Posterior vena cava (tissue), 2 donors: ENCODE measurements at places on chromosomes 12 and 14.

GRCh38 chr12:15199930-15200329 lies 21.3 kb downstream of the RERG start:
- DNase-seq = no peak

- DNase-seq = no peak
Measured at GRCh38 chr12:27615331-27615891, 80.8 kb upstream of the REP15 start.

- DNase-seq = no peak
Measured at GRCh38 chr12:71392521-71393145, 47.0 kb upstream of the LGR5 start.

DNA sequence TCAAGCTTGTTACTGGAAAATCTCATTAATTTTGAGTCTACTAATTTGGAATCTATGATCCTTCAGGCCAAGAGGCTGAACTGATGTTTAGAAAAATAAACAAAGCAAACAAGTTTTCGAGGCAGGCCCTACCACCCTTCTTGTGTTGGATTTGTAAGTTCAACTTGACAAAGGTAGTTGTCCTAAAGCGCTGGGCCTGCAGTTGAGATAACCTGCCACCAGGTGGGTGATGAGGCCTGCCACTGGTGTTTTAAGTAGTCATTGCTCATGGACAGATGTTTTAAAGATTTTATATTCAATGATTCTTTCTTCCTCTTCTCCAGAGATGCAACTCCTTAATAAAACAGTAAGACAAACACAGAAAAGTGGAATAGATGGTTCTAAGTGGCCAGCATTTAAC lies 19.4 kb downstream of the ACVRL1 start:
- DNase-seq = peak; percentile 73

GRCh38 chr12:68469113-68469512 lies 137.0 kb upstream of the MDM1 start:
- DNase-seq = no peak

GRCh38 chr12:89311703-89312293 lies 40.5 kb downstream of the DUSP6 start:
- DNase-seq = no peak

DNA sequence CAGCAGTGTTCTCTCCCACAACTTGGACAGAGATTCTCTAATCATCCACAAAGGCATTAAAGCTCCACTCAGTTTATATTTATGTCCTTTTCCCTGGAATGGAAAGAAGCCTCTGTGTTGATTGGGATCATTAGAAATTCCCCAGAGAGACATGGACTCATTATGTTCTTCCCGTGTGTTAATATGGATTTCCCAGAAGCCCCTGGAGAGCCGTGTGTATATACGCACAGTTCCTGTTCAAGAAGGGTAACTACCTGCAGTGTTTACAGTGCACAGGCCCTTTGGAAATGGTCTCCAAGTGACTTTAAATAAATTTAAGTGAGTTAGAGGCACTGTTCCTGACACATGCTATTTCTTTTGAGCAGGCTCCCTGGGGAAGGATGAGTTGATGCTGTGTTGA lies 428.0 kb upstream of the TMTC1 start:
- no peak for DNase-seq

DNA sequence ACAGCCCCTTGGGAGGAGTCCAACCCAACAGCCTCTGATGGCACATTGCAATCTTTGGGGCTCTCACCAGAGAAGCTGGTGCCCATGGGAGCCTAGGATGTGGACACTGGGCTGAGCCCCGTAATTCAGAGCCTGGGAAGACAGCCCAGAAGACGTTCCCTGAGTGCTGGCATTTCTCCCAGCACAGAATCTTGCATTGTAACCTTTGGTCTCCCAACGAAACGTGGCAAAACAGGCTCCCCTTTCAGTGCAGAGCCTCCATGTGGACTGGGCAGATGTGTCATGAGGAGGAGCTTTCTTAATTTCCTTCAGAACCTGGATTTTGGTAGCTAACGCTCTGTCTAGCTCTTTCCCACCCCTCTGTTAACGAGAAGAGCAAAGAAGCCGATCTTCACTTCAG lies 26.3 kb downstream of the BATF start:
- DNase-seq = no peak

DNA sequence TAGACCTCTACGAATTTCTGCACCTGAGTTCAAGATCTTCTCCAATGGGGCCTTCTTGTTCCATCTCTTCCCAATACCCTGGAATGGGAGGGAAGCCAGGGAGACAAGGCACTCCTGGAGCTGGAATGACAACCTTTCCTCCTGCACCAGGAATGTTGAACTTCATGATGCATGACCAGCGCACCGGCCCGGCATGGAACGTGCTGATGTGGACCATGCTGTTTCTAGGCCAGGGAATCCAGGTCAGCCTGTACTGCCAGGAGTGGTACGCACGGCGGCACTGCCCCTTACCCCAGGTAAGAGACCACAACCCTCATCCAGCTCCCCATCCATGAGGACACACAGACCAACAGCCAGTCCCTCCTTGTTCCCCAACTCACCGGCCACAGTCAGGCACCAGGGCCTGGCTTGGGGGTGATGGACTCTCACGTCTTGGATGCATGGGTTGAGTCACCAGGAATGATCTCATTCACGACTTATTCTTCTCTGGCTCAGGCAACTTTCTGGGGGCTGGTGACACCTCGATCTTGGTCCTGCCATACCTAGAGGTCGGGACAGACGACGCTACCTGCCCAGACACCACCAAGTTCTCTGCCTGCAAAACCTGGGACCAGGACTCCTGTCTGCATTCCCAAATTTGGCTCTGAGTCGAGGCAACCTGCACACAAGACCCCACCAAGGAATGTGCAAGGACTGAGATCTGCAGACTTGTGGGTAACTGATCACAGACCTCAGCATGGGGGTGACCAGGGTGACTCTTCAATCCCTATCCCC lies 20.5 kb downstream of the SOAT2 start:
- DNase-seq = no peak

- DNase-seq = no peak
Measured at GRCh38 chr14:36317650-36318049, 2.8 kb downstream of the MBIP start.

- DNase-seq = no peak
Measured at GRCh38 chr12:26870491-26871419, 37.8 kb upstream of the ITPR2 start.

DNA sequence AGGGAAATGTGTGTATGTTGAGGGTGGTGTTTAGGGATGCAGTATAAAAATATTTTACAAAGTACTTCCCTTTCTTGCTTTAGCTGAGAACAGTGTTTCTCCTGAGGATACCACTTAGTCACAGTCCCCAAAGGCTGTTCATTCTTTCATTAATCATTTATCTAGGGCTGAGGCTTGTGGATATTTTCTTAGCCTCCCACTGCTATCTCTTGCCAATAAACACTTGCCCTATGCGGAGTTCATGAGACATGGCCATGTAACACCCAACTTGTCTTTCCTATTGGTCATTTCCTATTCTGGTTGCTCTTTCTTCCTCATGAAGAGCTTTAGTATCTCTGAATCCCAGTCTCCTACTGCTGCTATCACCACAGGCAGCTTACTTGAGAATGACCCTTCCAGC lies 75.1 kb downstream of the ETNK1 start:
- DNase-seq = no peak

DNA sequence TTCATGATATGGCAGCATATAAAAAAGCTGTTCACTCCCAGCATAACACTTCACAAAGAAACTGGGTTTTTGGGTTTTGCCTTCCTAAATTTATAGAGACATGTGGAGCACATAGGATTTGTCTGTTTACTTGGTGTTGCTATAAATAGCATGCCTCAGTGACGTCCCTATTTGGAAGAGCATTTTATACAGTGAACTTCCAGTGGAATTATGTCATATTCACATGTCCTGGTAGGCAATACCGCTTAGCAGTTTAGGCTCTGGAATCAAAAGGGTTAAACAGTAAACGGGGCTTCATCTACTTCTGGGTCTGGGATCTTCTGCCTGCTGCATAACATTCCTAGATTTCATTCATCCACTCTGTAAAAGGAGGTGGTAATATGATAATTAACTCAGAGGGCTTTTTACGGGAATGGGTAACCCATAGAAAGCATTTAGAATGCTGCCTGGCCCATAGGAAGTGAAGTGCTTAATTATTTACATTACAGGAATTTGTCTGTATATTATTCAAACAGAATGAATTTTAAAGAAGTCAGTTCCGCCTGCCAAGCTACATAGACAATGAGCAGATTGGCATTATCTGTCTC lies 396.1 kb downstream of the TMTC2 start:
- DNase-seq = no peak

GRCh38 chr14:90263748-90264449 lies 7.5 kb downstream of the PSMC1 start:
- no peak for DNase-seq

DNA sequence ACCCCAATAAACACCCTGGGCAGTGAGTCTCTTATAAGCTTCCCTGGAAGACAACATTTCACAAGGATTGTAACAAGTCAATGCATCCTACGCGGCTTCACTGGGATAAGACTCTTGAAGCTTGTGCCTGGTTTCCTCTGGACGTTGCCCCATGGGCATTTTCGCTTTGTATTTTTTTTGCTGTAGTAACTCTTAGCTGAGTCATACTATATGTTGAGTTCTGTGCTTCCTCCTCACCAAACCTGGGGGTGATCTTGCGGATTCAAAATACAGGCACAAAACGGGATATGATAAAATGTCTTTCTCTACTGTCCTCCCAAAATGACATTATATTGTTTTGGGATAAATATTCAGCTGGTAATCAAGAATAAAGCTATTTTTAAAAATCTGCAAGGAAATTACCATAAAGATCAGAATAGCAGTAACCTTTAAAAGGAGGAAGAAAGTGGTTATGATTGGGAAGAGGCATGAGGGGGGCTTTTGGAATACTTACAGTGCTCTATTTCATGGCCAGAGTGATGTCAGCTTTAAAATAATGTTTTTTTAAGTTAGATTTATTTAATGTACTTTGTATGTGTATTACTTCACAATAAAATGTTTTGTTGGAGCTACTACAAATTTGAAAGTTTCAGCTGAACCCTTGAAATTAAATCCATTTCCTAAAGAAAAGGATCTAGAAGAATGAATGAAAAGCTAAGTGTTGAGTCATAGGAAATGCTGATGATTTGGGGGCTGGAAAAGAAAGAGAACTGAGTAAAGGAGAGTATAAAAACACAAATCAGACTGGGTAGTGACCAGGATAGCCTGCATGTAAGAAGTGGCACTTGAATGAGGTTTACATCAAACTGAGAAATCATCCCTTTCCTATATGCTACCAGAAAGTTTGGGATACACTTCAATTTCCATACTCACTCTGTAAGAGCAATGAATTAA lies 14.7 kb downstream of the BTBD7 start:
- no peak for DNase-seq

DNA sequence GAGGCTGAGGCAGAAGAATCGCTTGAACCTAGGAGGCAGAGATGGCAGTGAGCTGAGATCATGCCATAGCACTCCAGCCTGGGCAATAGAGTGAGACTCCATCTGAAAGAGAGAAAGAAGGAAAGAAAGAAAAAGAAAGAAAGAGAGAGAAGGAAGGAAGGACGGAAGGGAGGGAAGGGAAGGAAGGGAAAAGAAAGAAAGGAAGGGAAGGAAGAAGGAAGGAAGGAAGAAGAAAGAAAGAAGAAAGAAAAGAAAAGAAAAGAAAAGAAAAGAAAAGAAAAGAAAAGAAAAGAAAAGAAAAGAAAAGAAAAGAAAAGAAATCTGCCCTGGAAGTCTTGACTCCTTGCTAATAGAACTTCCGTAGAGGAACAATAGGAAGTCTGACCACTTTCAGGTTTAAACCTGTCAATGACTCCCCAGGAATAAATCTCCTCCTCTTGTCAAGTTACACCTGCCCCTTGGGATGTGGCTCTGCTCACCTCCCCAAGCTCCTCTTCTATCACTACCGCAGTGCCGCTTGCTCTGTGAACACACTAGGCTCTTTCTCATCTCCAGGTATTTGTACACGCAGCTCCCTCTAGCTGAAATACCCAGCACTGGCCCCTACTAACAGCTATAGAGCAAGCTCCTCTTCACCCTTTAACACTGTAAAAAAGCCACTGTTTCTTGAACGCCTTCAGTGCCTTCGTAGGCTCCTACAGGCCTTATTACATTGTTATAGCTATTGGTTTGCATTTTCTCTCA lies 773.1 kb upstream of the TBX3 start:
- no peak for DNase-seq

GRCh38 chr14:91299121-91300115 lies 54.9 kb upstream of the GPR68 start:
- DNase-seq = peak; percentile 56

GRCh38 chr14:100100032-100100703 lies 34.9 kb downstream of the EVL start:
- no peak for DNase-seq

- DNase-seq = no peak
Measured at GRCh38 chr12:94267921-94268471, 119.6 kb downstream of the PLXNC1 start.

DNA sequence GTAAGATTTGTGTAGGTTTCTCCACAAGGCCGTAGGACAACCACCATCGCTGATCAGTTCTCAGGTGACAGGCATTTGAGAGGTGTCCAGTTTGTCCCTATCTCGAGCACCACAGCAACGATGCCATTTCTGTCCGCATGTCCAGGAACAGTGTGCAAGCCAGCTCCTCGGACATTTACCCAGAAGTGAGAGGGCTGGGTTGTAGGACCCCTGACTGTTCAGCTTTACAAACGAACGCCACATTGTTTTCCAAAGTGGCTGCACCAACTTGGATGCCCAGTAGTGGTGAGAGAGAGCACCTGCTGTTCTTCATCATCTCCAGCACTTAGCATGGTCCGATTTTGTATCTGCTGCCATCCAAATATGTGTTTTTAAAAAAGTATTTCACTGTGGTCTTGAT lies 38.6 kb downstream of the CYP46A1 start:
- no peak for DNase-seq

DNA sequence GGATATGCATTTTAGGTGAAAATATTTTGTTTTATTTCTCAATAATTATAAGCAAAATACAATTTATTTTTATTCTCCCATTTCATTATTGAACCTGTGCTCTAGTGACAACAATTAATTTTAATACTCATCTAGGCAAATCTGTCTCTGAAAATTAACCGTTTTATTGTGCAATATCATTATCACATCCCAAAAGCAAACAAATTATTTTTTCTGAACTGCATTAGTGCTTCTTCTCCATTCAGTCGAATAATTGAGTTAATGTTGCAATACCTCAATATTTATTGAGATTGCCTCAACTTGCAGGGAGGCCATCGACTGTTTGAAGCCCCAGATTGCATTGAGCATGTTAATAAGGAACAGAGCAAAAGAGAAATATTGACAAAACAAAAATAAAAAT lies 303.2 kb upstream of the LRFN5 start:
- DNase-seq = no peak
